ENCODE measurements at places on chromosomes 2 and 18.

- DNase-seq, result no peak
Measured at GRCh38 chr18:45874491-45875184, 49.2 kb downstream of the SIGLEC15 start.

- DNase-seq, result no peak
Measured at GRCh38 chr2:3704692-3705091, 1.3 kb downstream of the DCDC2C start.

DNA sequence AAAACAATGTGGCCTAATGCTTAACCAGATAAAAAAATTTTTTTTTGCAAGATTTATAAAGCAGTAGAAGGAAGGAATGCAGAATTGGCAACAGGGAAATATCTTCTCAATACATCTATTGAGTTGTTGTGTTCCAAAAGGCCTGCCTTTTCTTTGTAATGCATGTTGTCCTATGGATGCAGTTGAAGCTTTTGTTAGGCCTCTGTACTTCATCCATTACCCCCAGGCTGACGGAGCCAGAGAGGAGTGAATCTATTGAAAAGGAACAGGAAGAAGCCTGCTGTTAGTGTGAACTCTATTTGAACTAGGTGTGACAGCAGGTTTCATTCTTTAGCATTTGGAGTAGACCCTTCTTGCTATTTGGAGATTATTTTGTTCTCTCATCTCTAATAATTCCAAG is 56.5 kb downstream of the MTX2 start:
- no peak for DNase-seq

DNA sequence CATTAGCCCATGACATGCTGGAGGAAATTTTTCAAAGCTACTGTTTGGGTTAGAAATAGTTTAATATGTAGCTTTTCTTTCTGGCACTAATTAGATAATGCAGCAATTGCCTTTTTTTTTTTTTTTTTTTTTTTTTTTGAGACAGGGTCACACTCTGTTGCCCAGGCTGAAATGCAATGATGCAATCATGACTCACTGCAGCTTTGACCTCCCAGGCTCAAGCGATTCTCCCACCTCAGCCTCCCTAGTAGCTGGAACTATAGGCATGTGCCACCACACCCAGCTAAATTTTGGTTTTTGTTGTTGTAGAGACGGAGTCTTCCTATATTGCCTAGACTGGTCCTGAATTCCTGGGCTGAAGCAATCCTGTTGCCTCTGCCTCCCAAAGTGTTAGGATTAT is 136.2 kb downstream of the SP100 start:
- DNase-seq, result no peak

- DNase-seq, result no peak
Measured at GRCh38 chr18:12306752-12307700, 1.0 kb upstream of the TUBB6 start.

- no peak for DNase-seq
Measured at GRCh38 chr18:61948281-61948741, 55.5 kb upstream of the RNF152 start.

- DNase-seq, result no peak
Measured at GRCh38 chr18:57744211-57744694, 58.9 kb downstream of the ATP8B1 start.

- DNase-seq, result no peak
Measured at GRCh38 chr2:30254685-30255001, 23.3 kb downstream of the LBH start.

GRCh38 chr2:188894979-188895378 is 79.2 kb upstream of the COL3A1 start:
- DNase-seq, result no peak

- no peak for DNase-seq
Measured at GRCh38 chr2:148483665-148484064, 160.9 kb upstream of the EPC2 start.

DNA sequence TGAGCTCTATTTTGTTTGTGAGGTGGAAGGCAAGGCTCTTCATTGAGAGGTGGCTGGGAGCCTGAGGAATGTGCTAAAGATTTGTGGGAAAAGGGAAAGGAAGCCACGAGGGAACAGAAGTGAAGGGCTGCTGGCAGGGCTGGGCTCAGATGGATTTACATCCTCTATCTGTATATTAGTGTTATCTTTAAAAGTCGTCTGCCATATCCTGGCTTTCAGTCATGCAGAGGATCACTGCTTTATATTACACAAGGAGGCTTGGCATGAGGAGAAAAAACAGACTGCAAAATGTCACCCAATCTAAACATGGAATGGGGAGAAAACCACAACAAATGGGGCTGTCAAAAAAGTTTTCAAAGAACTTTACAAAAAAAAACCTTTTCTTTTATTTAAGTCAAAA is 434.4 kb downstream of the HRH4 start:
- DNase-seq, result no peak

DNA sequence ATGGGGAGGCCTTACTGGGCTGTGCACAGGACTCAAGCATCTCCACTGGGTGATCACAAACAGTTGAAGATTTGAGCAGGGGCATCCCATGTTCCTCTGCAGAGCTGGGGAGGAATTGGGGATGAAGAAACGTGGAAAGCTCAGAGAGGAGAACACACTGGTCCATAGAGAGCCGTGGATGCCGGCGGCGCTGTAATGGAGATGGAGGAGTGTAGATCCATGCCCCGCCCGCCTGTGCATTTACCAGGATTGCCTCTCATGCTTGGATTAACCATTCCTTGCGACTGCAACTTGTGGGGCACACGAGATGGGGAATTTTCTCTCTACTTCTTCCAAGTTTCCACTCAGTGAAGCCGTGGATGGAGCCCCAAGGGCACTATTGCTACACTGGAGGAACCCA is 115.9 kb downstream of the NCK2 start:
- no peak for DNase-seq

Data from C1 segment of cervical spinal cord (tissue), 14 donors.